NCI-H446 treated with DMSO at 0.1 percent for 48 hours (cell line): ENCODE measurements at places on chromosomes 3 and 15.

DNA sequence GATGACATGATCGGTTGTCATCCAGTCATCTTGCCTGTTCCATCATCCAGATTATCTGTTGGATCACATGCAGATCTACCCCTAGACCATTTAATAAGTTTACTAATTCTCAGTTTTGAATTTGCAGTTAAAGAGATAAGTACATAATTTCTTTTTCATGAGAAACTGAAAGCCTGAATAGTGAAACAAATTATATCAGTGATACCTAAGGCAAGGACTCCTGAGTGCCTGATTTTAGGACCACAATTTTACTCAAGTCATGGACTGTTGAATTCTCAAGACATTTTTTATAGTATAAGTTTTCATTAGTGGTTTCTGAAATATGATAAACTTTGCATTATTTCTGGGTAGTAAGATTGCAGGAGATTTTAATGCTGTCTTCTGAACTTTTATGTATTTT lies 13.2 kb downstream of the SIDT1 start:
- no peak for DNase-seq

GRCh38 chr3:168325684-168326083 lies 230.0 kb upstream of the GOLIM4 start:
- DNase-seq = peak; percentile 81

DNA sequence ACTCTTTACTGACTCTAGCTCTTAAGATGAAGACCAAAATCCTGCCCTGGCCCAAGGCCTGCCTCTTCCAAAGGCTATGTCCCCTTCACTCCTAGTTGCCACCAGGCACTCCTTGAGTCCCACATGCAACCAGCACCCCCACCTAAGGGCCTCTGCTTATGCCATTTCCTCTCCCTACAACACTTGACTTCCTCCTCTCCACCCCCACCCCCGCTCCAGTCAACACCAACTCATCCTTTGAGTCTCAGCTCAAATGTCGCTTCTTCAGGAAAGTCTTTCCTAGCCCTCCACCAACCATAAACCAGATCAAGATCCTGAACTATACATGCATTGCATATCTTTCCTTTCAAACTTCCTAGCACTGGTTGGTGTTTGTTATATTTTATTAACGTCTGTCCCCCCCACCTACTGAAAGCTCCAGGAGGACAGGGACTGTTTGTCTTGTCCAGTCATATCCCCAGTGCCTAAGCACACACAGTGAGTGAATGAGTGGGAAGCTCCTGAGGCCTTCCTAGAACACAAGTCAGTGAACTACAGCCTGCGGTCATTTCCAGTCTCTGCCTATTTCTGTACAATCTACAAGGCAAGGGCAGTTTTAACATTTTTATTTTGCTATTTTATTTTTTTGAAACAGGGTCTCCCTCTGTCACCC lies 7.3 kb downstream of the TBC1D2B start:
- DNase-seq = no peak

GRCh38 chr3:69751074-69751476 lies 11.8 kb downstream of the MITF start:
- DNase-seq = no peak

DNA sequence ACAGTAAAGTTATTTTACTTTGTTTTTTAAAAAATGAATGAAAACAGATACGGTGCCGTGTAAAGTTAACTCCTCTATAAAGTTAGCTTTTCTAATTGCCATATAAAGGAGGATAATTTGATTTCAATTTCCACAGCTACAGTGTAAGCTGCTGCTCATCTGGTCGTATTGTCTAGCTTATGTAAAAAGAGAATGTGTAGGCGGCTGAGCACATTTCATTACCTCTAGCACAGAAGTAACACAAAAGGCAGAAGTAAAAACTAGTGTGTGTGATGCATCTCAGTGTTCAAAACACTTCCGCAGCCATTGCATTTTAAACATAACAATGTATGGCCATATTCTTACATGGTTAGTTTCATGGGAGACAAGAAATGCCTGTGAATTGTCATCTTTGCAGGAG lies 105.0 kb upstream of the P2RY1 start:
- DNase-seq = no peak

- no peak for DNase-seq
Measured at GRCh38 chr3:183731611-183732010, 34.0 kb downstream of the YEATS2 start.

DNA sequence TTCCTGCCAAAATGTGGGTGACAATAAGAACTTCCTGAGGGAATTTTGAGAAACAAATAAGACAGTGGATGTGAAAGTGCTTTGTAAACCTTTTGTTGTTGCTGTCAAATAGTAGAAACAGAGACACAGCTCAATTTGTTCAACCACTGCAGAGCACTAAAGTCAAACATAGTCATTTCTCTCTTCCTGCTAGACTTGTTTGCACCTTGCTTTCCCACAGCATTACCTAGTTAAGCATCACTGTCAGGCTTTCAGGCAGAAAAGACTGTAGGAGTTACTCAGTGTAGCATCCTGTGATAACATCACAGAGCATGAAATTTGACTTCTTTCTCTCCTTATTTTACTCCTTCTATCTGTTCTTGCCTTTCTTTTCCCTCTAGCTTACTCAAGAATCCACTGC lies 27.1 kb downstream of the SLC12A1 start:
- no peak for DNase-seq

- DNase-seq = no peak
Measured at GRCh38 chr3:136750897-136751315, 1.3 kb downstream of the STAG1 start.

DNA sequence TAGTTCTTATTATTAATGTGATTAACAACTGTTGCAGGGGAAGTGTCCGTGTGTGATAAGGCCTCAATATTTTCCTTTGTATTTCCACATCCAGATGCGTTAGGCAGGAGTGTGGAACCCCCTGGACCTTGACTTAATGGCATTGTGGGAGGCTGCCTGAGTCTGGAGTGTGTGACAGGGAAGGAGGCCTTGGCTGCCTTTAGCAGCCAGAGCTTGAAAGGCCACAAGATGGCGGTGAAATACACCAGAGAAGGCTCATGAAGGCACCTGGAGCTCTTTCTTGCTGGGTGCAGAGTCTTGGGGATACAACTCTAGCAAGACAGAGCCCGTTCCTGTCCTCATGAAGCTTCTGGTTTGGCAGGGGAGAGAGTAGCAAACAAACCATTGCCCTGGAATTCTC lies 36.9 kb downstream of the POLR2M start:
- DNase-seq = no peak

GRCh38 chr3:43326891-43327581 lies 40.7 kb downstream of the SNRK start:
- DNase-seq = no peak

- no peak for DNase-seq
Measured at GRCh38 chr3:106333911-106334618, 465.3 kb upstream of the CBLB start.

GRCh38 chr15:33581032-33581431 lies 270.3 kb downstream of the RYR3 start:
- no peak for DNase-seq

DNA sequence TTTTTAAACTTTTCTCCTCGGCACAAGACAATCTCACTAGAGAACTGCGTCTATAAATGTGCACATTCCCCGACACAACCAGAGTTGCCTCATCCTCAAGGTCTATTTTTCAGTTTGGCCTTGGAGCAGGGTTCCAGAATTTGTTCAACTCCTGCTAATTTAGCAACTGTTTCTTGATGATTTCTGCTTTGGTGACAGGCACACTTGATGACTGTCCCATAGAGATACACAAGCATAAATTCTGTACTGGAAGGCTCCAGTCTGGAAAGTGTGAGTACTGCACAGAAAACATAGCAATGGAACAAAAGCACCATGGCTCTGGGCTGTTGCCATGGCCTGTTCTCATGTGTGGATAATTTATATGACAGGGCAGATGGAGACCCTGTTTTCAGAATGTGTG lies 379.6 kb upstream of the PDZRN3 start:
- DNase-seq = no peak

GRCh38 chr15:63110428-63111026 lies 11.1 kb upstream of the LACTB start:
- DNase-seq = no peak

GRCh38 chr15:63931556-63931955 lies 97.8 kb upstream of the HERC1 start:
- DNase-seq = no peak

- no peak for DNase-seq
Measured at GRCh38 chr15:96365781-96366525, 35.5 kb downstream of the NR2F2 start.
